Stimulated activated CD8-positive, alpha-beta memory T cell treated with anti-CD3 and anti-CD28 coated beads, Interleukin-7, amount 100 ng/mL, for 48 hours (primary cell): ENCODE measurements at places on chromosomes 6 and 20.

GRCh38 chr6:62345446-62345845 is 59.4 kb upstream of the KHDRBS2 start:
- no peak for DNase-seq

GRCh38 chr6:38493931-38494547 is 145.7 kb downstream of the BTBD9 start:
- DNase-seq, result peak; percentile 52

GRCh38 chr6:106360989-106361430 is 493 bp downstream of the CRYBG1 start:
- DNase-seq, result peak; percentile 33

- no peak for DNase-seq
Observed at GRCh38 chr6:51299621-51300380, 481.1 kb downstream of the TFAP2B start.

DNA sequence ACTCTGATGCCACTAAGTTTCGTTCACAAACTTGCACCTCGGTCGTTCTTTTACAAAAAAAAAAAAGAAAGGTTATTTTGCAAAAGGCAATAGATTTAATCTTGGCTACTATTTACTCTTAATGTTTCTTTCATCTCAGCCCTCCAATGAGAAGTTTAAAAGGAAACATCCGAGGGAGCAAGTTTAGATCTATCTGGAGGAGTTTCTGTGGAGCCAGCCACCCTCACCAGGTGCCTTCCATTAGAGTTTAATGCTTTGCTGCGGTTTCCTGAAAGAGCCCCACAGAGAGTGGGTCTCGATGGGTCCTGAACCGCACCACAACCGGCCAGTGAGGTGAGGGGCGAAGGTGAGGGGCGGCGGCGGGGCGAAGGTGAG is 632 bp downstream of the PRKN start:
- no peak for DNase-seq

GRCh38 chr6:36907781-36908180 is 22.0 kb downstream of the C6orf89 start:
- no peak for DNase-seq

DNA sequence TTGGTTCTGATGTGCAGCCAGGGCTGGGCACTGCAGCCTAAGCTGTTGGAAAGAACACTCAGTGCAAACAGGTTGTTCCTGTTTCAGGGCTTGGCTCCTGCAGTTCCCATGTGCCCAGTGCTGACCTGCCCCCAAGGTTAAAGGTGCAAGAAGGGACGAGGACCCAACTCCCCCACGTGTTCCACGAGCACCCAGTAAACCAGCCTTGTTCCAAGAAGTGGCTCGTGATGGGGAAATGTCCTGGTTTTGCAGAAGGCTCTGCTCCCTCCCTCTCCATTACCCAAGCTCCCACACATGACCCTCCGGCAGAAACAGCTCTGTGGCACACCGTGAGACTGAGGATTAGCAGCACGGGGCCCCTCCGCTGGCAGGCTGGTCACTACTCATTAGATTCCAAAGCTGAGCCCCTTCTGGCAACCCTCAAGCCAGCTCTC is 9.4 kb downstream of the ACSS1 start:
- no peak for DNase-seq

DNA sequence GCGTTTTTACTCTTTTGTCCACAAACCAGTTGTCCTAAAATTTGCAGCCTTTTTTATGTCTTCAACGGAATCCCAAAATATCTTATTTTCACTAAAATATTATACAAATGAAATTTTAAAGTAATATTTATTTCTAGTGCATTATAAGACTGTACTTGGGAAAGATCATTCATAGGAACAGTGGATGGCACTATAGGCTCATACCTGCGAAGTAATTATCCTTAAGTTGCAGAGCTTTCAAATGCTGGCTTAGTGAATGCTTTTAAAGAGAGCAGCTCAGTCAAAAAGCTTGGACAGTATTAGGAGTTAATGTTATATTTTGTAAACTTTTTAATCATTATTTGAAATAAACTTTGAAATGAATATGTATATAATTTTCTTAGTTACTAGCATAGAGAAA is 254.9 kb downstream of the CDKAL1 start:
- no peak for DNase-seq

GRCh38 chr6:5205877-5206850 is 54.6 kb downstream of the LYRM4 start:
- DNase-seq, result no peak

DNA sequence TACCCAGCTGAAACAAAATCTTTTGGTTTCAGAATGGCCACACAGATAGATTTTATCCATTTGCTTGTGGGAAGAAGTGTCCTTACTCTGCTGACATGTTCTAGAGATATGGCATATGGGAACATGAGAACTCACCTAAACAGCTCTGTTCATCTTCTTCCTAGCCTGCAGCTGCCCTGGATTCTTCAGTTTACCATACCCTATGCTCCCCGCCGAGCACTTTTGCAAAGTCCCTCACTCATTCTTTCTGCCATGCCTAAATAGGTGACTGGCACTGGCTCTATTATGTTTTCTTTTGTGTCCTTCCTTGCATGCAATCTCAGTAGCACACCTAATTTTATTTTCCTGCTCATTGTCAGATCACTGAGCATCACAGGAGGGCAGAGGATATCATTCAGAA is 293.7 kb upstream of the RSPO3 start:
- no peak for DNase-seq

DNA sequence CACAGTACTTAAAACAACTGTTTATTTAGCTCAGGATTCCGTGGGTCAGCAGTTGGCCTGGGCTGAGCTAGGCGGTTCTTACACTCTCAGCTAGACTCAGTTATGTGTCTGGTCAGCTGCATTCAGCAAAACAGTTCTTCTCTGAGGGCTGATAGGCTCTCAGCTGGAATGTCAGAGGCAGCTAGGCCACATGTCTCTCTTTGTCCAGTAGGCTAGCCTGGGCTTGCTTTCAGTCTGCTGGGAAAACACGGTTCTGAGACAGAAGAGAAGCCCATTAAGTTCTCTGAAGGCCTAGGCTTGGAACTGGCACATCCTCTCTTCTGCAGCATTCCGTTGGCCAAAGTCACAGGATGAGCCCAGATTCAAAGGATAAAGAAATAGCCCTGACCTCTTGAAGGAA is 65.6 kb downstream of the TULP4 start:
- DNase-seq, result no peak

GRCh38 chr20:43946206-43946491 is 31.5 kb downstream of the TOX2 start:
- DNase-seq, result no peak
